Astrocyte (in vitro differentiated cells and primary cell): ENCODE measurements at places on chromosomes 1 and 21.
A peak's percentile ranks its signal among the peaks of the same experiment; 100 is the strongest.

GRCh38 chr1:92277105-92277723 is 21.6 kb downstream of the GLMN start:
- DNase-seq: peak; percentile 57

DNA sequence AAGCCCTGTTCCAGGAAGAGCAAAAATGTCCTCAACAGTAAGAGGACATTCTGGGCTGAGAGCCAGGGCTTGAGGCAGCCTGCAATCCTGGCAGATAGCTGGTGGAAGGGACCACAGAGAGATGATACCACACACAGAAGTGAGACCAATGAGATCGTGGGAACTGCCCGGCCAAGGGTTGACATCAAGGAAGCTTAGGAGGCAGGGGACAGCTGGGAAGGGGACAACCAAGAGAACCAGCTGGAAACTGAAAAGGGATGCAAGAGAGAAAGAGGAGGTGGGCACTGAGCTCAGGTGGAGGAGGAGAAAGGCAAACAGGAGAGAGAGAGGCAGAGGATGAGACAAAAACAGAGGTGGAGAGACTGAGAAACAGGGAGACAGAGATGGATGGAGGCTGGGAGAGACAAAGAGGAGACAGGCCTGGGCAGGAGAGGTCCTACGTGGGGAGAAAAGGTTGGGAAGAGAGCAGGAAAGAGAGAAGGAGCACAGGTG is 9.2 kb downstream of the PDZK1IP1 start:
- no peak for DNase-seq

- no peak for DNase-seq
These were observed 92.5 kb upstream of the KRTAP19-8 start for GRCh38 chr21:31130821-31131220.

- DNase-seq: no peak
These were observed 299.5 kb downstream of the ST6GALNAC3 start for GRCh38 chr1:76374086-76374485.

GRCh38 chr21:44919111-44919912 is 1.4 kb downstream of the ITGB2 start:
- no peak for DNase-seq

DNA sequence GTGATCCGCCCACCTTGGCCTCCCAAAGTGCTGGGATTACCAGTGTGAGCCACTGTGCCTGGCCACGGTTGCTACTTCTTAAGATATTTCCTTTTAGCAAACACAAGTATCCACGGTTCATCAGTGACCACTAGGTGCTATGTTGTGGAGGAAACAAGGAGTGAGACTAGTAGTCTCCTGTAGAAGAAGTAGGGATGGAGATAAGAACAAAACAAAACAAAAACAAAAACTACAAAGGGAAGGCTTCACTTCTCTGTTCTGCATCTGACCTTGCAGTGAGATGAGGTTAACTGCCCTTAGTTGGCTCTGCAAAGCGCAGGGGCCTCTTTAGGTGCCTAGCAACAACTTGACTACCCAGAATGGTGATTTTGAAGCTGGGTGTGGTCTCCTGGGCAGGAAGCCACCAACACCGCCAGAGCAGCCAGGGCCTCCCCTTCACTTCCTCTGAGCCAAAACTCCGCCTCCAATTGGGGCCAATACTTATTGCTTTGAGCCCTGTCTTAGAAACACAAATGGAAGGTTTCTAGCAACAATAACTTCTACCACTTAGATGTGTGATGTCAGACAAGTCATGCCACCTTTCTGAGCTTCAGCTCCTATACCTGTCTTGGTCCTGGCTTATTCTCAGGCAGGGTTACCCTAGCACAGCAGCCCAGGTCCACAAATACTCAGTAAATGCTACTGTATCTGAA is 12.8 kb upstream of the CDC42 start:
- peak; percentile 44 for DNase-seq

- DNase-seq: no peak
These were observed 28.5 kb downstream of the NIBAN1 start for GRCh38 chr1:184945678-184946412.

DNA sequence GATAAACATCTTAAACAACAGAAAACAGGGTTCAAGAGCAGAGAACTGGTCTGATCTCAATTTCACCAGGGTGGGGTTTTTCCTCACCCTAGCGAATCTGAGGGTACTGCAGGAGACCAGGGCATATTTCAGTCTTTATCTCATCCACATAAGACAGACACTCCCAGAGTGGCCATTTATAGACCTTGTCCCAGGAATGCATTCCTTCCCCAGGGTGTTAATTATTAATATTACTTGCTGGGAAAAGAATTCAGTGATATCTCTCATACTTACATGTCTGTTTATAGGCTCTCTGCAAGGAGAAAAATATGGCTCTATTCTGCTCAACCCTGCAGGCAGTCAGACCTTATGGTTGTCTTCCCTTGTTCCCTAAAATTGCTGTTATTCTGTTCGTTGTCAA is 84.1 kb downstream of the LYPLAL1 start:
- no peak for DNase-seq

GRCh38 chr1:36585569-36586548 is 103.1 kb upstream of the CSF3R start:
- DNase-seq: peak; percentile 3

DNA sequence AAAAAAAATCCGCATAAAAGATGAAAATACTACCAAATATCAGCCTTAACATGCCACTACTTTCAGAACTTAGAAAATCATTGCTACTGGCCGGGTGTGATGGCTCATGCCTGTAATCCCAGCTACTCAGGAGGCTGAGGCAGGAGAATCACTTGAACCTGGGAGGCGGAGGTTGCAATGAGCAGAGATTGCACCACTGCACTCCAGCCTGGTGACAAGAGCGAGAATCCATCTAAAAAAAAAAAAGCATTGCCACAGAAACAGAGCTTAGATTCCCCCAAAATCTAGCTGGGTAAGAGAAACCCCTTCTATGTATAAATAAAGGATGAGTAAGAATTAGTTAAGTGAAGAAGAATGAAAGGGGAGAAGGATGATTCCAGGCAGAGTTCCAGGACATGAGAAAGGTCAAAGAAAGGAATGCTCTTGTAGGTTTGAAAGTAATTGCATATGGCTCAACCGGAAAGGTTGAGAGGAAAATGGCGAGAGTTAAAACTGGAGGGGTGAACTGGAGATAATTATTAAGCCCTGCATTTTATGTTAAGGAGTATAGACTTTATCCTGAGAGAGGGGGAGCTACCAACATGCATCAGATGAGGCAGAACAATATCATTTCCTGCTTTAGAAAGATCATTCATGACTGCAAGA is 19.7 kb upstream of the NRDC start:
- peak; percentile 93 for DNase-seq

- DNase-seq: no peak
These were observed 56.9 kb upstream of the PTGS2 start for GRCh38 chr1:186736971-186737685.

DNA sequence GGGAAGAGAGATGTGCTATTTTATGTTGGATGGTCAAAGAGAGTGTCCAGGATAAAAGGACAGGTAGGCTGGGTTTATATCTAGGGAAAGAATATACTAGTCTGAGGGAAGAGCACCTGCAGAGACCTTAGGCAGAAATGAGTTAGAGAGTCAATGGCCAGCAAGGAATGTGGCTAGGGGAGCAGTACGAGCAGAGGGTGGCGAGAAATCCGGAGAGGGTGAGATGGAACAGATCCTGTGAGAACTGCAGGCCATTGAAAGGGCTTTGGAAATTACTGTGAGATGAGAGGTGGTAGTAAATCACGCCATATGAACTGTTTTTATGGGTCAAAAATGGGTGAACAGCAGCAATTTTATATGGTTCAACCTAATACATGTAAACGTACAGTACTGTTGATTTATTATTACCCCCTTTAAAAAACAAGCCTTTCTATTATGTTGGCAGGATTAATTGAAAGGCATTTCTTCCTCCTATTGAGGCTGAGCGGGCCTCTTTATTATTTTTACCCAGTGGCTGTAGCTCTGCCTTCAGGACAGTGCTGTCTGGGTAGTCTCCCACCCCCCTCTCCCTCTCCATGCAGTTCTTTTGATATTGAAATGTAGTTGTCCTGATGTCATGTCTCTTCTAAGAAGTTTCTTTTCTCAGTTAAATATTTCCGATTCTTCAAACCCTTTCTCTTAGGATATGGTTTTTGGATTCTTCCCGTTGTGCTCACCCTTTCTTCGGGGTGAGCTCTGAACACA is 75.2 kb upstream of the CD1D start:
- no peak for DNase-seq

DNA sequence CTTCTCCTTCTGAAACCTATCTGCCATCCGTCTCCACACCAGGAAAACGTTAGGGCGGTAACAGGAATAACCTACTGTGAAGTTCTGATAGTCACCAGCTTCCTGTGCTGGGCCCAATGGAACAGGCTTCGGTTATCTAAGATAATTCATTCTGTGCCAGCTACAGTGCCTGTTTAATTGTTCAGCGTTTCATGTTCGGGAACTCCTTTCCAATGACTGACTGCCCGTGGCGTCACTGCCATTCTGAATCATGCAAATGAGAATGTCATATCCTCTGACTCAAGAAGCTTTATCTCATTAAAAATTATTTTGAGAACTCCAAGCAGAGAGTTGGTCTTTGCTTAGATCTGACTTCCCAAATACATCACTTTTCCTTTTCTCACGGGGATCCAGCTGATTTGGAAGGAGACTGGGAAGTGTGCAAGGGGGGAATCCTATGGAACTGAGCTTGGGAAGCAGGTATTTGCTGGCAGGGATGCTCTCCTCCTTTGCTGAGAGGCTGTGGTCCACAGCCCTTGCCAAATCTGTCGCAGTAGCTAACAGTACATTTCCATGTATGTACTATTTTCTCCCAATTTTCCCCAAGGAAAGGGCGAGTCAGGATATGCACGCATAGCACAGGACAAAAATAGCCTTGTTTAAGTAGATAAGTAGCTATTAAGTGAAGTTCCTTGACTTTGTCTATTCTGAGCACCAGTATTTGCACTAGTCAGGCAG is 358.7 kb downstream of the LTN1 start:
- peak; percentile 93 for DNase-seq

DNA sequence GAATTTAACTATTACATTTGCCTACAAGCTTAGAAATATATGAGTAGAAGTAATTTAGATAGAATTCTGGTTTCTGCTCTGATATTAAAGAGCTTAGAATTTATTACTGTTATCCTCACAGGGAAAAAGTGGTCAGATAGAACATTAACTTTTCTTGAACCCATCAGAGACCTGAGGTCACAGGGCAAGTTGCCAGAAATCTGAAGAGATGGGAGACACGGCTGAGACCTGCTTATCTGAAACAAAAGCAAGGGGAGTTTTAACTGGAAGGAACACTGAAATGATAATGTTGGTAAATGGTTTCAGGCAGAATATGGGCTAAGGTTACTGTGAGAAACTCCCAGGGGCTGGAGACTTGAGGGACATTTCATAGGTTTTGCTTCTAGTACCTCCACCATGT is 28.0 kb upstream of the USP25 start:
- no peak for DNase-seq

GRCh38 chr1:220331318-220331717 is 59.1 kb upstream of the RAB3GAP2 start:
- no peak for DNase-seq

DNA sequence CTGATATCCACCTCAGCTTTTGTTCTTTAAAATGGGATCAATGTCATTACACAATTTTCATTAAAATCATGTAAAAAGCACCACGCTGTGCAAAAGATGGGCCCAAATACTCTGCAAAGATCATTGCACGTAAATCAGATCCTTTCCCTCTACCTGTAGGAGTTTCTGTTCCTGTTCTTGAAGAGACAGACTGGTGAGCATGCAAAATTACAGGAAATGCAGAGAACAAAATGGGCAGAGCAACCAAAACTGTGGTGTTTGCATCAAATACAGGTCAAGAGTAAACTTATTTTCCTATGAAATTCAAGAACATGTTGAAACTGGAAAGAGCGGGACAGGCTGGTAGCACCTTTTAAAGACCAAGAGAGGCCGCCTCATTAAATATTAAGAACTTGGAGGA is 294.9 kb upstream of the ADGRL2 start:
- DNase-seq: no peak

DNA sequence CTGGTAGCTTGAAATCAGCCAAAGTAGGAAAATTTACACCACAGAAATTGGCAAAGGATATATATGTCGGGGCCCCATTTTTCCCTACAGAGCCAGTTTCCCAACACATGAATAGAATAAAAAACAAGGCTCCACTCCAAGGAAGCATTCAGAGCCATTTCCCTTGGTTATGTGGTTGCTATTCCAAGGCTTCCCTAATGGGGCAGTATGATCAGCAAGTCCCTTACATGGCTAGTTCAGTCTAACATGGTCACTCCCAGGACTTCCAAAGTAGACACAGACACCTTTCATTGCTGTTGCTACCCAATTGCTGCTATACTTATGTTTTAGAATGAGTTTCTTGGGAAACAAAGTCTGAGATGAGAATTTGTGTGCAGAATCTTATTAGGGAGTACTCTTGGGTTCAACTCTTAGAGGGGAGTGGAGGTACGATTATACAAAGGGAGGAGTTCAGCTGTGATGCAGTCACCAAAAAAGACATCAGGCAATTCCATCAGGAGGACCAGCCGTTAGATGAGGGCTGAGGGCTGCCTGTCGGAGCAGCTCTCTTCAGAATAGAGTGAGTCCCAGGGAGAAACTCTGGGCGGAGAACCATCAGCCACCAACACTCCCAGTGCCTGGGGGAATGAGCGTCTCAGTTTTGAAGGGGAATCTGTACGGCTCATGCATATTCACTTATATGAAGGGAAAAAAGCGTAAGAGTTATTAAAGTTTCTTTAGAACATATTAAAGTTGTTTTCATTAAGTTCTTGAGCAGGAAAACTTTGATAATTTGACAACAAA is 92.9 kb downstream of the C21orf91 start:
- DNase-seq: no peak

GRCh38 chr1:30687886-30688285 is 35.5 kb downstream of the MATN1 start:
- DNase-seq: no peak

DNA sequence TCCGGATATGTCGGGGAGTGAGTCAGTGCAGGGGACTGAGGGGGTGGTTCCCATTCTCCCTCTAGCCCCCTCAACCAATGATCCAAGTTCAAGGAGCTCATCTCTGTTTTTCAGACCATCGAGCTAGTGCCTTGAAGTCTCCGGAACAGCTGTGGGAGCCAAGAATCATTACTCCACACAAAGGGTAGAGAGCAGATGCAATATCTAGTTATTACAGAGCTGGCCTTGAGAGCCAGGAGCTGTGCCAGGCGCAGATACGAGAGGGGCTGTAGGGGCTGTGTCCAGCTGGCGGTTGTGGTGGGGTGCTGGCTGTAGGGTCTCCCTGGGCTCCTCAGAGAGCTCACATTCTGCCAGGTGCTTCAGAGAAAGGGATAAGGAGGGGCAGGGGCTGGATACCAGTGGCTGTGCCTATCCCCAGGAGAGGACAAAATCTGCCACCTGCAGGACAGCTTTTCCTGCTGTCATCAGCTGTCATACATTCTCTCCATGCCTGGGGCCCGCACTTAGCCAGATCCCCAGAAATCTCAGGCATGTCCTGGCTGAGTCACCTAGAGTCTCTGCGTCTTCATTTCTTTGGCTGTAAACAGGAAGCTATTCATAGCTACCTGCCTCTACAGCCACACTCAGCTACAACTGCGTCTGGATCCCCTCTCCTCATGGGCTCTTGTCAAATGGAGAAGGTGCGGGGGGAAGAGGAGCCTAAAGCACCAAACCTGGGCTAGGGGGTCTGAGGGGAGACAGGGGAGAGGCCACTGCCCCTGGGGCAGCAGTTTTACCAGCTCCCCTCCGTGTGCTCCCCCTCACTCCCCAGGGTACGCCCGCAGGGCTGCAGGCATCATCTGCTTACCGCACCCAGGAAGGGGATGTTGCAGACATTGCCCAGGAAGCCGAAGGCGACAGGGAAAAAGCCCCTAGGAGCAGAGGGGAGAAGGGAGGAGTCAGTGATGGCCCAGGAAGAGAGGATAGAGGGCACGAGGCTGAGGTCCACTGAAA is 2.4 kb upstream of the KISS1 start:
- peak; percentile 81 for DNase-seq

- DNase-seq: no peak
These were observed 88.7 kb upstream of the EDN2 start for GRCh38 chr1:41573194-41573593.

- DNase-seq: no peak
These were observed 108.9 kb upstream of the NEK7 start for GRCh38 chr1:198047913-198048312.
